ENCODE measurements at places on chromosomes 6 and 20.
A peak's percentile ranks its signal among the peaks of the same experiment; 100 is the strongest.

- DNase-seq: no peak
These were observed 57.9 kb downstream of the ISM1 start for GRCh38 chr20:13278812-13279570.

GRCh38 chr6:123105561-123105960 is 109.5 kb downstream of the CLVS2 start:
- no peak for DNase-seq

- DNase-seq: no peak
These were observed 44.7 kb downstream of the FAM50B start for GRCh38 chr6:3893917-3894316.

- no peak for DNase-seq
These were observed 39.7 kb upstream of the ATXN1 start for GRCh38 chr6:16800942-16801341.

DNA sequence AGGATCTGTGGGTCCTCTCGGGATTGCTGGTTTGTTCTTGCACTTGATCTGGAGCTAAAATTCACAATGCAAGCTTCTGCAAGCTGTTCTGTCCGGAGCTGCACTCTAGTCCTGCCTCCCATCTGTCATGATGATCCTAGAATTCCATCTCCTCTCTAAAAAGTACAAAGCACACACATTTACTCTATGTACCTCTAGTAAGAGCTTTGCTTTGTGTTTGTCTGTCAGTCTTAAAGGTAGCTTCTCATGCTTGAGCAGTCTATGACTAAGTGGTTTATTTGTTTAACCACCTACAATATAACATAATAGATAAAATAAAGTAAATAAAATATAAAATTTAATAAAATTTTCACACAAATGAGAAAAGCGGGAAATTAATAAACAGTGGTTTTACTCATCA is 46.0 kb upstream of the PKIB start:
- no peak for DNase-seq

DNA sequence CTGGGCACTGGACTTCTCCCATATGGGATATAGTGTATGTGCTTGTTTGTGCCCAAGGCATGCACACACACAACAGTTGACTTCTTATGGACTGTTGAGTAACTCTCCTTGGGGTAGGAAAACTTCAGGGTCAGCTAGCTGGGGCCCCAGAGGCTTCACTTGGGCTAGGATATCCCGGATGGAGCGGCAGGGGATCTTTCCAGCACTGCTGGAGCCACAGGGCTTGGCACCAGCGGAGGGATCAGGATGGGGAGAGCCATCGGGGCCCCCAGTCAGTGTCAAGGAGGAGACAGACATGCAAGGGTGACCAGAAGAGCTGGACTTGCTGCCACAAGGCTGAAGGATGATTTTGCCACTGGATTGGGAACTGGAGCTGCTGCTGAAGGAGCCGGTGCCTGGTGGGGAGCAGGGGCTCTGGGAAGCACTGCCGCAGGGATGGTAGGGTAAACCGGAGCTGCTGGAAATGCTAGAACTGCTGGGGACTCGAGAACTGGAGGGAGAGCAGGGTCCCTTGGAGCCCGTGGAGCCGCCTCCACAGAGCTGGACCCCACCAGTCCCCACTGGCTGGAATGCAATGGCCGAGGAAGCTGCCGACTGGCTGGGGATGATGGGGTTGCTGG is 1.5 kb downstream of the PSORS1C1 start:
- DNase-seq: no peak

DNA sequence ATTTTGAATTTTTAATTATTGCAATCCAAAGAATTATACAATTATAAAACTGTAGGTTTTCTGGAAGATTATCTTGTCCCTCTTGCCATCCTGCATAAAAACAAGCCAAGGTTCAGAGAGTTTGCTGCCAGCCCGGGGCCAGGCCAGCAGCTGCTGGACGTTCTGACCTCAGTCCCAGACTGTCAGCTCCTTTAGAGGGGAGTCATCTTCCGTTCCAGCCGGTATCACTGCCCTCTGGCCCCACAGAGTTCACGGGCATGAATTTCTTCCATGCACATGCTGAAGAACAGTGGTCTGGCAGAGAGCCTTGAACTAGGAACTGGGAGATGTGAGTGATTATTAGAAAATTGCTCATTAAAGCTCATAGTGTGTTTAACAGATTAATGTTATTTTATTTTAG is 130.4 kb upstream of the QKI start:
- no peak for DNase-seq

DNA sequence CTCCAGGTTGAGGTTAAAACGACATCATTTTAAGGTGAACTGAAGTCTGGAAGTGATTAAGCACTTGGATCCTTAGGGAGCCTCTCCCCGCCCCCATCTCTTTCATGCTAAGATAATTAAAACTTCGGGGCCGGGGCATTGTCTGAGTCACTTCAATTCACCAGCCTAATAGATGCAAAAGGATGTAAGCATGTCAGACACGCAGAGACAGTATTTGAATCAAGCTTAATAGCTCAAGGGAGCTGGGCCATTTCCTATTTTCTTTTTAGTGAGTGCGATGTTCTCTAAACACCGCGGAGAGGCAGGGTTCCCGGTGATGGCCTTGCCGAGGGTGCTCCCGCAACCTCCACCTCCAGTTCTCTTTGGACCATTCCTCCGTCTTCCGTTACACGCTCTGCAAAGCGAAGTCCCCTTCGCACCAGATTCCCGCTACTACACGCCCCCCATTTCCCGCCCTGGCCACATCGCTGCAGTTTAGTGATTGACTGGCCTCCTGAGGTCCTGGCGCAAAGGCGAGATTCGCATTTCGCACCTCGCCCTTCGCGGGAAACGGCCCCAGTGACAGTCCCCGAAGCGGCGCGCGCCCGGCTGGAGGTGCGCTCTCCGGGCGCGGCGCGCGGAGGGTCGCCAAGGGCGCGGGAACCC is 516 bp upstream of the IRF4 start:
- DNase-seq: no peak

DNA sequence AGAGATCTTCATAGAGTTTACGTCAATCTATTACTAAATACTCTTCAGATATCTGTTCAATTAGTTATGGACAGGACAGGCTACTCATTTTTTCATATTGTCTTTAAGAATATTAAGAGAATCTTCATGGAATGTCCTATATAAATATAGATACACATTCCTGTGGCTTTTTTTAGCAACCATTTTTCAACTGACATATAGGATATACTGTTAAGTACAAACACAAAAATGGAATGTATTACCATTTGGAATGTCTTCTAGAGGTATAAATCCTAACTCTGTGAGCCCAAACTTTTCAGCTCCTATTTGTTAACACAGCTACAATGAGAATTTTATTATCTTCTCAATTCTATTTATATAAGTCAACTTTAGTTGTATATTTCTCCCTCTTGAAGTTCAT is 239.6 kb upstream of the DEFB112 start:
- no peak for DNase-seq

DNA sequence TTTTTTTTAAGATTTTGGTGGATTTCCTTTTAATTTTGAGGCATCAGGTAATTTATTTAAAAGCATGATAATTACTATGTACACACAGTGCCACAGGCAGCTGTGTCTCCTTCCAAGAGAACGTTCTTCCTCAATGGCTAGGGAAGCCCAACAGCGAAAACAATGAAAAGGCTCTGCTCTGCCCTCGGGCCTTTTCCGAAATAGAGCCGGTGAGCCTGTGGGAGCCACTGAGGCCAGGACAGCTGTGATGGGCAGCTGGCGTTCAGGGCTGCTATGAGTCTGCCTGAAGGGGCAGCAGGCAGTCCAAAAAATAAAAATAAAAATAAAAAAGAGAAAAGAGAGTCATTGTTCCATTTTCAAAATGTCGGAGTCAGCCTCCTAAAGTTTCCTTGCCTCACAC is 443.8 kb downstream of the KIF16B start:
- DNase-seq: no peak

DNA sequence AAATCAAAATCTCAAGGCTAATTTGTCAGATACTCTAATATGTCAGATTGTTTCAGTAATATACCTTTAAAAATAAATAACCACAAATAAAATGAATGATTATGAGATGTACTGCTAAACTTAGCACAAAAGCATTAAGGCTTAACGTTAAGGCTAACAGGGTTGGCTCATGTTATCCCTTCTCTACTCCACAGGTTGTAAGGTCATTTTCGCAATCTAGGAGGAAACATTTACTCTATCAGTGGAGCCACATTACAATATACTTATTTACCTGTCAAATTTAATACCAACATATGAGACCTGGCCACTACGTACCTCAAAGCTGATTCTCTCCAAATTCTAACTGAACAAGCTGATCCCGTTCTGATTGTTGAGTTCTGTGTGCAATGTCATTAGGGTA is 95.7 kb downstream of the RCAN2 start:
- DNase-seq: no peak

DNA sequence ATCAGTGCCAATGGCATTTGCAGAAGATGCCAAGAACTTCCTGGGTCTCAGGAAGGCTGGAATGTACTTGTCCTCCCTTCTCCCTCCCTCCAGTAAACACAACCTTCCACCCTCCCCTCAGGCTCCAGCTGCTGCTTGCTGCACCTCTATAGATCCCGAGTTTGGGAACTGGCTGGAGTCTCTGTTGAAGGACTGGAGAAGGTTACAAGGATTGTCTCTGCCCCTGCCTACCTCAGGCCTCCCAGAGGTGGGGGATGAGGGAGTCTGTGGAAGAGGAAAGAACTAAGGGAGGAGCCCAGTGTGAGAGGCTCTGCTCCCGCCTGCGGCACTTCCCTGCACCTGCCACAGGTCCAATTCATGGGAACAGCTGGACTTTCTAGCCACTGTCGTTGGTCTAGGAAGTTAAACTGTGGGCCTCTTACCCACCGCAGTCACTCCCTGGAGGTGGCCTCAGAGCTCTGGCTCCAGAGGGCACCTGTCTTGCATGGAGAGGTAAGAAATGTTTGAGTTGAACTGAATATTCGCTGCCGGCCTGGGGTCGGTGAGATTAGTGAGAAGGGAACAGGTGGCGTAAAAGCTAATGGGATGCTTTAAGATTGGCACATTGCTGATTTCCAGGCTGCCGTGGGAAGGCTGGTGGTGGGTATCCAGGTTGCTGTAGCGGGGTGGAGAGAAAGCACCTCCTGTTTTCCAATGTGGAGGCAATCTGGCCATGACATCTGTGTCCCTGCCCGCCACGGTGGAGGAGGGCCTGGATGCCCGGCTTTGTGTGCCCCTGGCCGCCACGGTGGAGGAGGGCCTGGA is 54.3 kb downstream of the PPP1R14C start:
- DNase-seq: no peak

GRCh38 chr20:1364106-1364505 is 28.7 kb downstream of the FKBP1A start:
- DNase-seq: no peak

DNA sequence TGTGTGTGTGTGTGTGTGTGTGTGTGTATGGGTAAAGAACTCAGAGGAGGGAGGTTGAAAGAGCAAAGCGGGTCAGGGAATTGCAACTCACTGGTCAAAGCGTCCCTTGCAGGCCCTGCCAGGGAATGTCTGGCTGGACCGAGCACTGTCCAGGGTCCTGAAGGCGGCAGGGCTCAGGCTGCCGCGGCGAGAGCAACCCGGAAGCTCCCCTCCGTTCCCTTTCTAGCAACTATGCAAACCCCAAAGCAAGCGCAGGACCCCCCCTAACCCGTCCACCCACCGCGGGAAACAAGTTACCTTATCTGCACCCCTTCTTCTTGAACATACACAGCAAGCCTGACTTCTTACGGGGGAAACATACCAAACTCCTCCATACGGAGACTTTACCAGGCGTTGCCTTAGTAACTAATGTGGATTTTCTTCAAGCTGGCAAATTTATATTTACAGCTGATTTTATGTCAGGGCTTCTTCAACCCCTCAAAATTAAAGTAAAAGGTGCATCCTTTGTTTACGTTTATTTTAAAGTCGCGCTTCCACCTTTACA is 538 bp upstream of the GRM1 start:
- peak; percentile 6 for DNase-seq

DNA sequence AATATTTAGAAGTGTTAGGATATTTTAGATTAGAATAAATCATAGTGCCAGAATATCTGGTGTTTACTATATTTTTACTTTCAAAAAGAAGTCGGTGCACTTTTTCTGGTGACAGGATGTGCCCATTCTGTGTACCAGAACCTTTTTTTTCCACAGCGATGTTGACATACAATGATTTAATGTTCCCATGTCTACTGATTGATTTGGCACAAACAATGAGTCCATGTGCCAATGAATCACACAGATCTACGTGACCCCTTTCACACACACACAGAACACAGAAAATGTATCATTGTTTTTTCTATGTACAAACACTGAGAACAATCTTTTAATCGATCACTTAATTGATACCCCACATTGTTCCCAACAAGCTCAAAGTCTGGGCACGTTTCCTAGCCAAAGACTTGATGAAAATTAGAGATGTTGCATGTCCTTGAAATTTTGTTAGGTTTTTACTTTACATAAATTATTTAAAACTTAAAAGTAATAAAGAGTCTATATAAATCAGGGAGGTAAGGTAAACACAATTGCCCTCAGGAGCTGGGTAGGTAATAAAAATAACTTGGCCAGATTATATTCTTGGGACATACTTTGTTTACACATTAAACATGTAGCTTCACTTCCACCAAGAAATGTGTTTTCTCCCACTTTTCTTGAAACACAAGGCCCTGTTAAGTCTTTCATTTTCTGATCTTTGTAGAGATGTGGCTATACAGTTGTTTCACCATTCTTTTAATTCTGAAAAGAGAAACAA is 36.4 kb upstream of the SOX4 start:
- no peak for DNase-seq

GRCh38 chr6:112113918-112114317 is 26.5 kb downstream of the FAM229B start:
- DNase-seq: no peak

GRCh38 chr6:79796197-79796596 is 151.2 kb downstream of the ELOVL4 start:
- no peak for DNase-seq

GRCh38 chr20:44041001-44041400 is 126.3 kb downstream of the TOX2 start:
- DNase-seq: no peak

DNA sequence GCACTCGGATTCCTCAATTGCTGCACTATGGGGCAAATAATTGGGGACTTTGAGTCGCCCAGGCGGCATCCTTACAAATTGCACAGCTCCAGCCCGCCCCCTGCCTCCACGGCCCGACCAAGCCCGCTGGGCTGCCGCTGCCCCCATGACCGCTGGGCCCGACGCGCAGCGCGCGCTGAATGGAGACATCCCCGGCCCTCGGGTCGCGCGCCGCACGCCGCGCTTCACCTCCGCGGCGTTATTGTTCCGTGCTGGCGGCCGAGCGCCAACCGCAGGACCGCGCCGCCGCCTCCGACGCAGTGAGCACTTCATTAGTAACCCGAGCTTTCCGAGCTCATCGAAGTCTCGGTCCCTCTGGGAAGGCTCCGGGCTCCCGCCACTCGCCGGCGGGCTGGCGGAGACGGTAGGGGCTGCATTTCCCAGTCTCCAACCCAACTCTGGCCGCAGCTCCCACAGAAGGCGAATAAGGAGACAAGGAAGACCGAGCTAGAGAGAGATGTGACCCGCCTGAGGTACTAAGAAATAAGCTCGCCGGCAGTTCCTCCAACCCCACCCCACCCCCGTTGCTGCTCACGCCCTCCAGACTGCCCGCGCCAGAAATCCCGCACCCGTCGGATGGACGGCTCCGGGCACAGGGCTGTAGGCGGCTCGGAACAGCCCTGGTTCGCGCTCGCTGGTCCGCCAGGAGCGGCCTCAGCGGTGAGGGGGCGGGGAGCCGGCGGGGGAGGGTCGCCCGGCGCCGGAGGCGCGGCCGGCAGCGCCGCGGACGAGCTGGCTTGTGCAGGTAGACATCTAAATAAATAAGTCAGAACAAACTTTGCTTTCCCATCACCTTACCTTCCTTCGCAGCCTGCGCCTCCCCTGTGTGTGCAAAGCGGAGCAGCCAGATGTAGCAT is 703 bp downstream of the EPHA7 start:
- no peak for DNase-seq
